ENCODE measurements at places on chromosomes 16 and 17. TPM values are rescaled to one million over a fixed set of nuclear protein-coding genes. Genes with fewer than 3 reads are reported as not detected.

DNA sequence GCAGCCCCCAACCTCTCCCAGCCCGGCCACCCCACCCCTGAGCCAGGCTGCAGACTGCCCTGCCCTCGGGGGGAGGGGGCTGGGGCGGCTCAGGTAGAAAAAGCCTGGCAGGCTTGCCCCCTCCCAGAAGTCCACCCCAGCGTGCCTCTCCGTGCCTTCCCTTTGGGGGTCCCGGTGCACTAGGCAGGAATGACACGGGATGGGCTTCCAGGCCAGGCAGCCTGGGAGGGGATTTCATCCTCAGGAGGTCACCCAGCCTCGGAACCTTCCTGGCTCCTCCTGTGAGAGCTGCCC lies 185.0 kb downstream of the NTN1 start:
- no peak for DNase-seq

- DNase-seq, result no peak
Measured at GRCh38 chr17:80925688-80926335, 65.8 kb upstream of the CHMP6 start.

Gene CHST5
- 0.15 TPM for total RNA-seq

DNA sequence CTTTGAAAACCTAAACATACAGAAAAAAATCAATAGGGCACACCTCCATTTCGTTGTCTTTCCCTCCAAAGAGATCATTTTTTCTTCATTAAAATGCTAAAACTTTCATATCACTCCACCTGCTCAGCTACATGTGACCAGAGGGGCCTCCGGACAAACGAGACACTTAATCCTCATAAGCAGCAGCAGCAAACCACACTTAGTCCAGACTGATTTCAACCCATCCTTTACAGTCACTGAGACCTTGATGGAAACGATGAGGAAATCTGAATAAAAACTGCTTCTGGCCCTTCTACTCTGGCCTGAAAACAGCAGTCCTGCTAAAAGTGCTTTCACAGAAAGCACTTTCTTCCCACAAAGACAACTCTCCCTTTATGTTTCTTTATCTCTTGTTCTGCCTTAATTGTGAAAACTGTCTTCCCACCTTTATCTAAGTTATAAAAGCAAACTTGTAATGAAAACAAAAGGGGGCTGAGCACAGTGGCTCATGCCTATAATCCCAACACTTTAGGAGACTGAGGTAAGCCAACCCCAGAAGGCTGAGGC lies 4.6 kb downstream of the ANKRD11 start:
- DNase-seq, result no peak

- DNase-seq, result no peak
Measured at GRCh38 chr17:10653987-10654386, 3.1 kb downstream of the MYH3 start.
